Activated CD4-positive, alpha-beta T cell treated with anti-CD3 and anti-CD28 coated beads for 1 hour (primary cell): ENCODE measurements at places on chromosomes 2 and 18.

GRCh38 chr18:50751490-50751889, 68.3 kb downstream of the MRO start:
- no peak for DNase-seq

DNA sequence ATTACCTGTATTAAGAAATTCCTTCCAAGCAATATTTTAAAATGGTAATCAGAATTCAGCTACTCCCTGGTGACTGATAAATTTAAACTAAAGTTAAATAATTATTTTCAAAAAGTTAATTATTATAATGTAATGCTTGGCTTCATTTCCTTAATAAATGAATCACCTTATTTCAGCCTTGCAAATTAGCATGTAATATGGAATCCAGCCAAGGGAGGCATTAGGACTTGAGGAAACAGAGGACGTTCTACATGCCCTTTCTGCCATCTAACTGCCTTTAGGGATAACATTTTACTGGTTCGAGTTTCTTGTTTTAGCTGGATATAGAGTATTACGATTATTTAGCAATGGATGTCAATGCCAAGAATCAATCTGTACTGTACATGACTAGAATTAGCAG, 636.3 kb downstream of the TSN start:
- no peak for DNase-seq

DNA sequence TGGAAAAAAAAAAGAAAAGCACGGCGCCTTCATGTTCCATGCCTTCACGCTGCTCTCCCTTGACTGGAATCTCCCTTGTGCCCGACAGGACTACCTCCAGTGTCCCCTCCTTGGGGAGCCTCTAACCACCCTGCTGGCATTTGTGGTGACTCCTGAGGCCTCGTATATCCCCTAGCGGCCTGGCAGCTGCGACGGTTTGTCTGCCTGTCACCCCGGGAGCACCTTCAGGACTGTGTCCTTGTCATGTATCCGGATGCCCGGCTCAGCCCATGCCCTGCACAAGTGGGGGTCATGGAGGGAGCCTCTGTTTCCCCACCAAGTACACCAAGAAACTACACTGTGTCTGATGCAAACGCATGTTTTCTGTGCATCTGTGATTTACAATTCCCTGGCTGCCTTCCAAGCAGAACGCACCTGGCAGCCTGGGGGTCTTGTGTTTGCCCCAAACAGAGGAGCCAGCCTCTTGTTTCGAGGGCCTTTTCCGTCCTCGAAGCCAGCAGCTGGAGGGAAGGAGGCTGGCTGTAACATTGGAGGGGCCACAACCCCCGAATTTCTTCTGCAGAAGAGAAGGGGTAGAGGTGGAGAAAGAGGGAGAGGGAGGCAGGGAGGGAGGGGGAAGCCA, 18.9 kb downstream of the TWIST2 start:
- DNase-seq: no peak

DNA sequence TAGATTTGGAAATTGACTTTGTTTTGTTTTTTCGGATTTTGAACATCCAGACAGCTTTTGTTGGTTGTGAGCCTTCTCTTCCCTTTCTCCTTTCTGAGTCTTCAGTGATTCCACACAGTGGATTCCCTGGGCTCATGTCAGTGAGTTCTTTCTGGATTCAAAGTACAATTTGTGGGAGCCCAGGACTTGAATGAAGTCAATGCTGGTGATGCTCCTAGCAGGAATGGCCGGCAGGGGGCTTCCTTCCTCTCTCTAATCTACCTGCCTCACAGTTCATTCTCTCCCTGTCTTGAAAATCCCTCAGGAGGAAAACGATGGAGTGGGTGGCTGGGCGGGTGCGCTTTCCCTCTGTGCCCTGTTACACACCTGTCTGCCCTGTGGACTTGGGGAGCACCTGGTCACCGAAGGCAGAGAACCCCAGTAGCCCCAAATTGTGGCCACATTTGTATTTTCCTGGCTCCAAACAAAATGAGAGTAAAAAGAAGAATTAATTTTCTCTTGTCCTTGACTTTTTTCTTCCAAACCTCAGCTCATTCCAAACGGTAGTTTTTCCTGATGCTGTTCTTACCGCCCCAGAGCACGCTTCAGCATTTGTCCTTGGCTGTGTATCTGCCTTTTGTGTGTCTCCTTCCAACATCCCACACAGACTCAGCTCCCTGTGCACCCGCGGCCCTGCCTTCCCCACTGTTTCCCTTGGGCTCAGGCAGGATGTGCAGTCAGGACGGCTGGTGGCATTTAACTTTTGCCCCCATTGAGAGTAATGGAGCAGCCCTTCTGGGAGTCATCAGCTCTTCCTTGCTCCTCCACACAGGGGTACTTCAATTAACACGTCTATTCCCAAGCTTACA, 86.6 kb downstream of the MARCO start:
- DNase-seq: no peak
